NCI-H1092 treated with DMSO at 0.1 percent for 48 hours (cell line): ENCODE measurements at places on chromosomes 5 and 9.

GRCh38 chr9:21692390-21692789 lies 110.0 kb upstream of the MTAP start:
- DNase-seq, result no peak

DNA sequence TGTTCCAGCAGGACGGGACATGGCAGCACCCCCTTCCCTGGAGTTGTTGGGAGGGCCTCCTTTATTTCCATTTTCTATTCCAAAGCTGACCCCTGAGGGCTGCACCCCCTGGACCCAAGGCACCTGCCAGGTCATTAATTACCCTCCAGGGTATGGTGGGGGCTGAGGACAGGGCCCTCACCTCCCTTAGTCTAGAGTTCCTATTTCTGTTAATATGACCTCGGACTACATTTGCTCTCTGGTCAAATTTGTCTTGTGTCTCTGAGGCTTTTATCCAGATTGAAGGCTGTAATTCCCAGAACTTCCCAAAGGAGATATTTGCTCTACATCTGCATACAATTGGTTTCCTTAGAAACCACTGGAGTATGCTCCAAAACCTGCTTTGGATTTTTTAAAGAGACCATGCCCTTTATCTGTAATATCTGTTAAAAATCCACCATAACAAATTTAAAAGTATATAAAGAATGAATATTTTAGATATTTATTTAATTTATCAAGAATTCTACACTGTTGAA lies 16.8 kb downstream of the PHF2 start:
- no peak for DNase-seq

- DNase-seq, result no peak
Observed at GRCh38 chr9:115498303-115498702, 380.3 kb upstream of the TNC start.

DNA sequence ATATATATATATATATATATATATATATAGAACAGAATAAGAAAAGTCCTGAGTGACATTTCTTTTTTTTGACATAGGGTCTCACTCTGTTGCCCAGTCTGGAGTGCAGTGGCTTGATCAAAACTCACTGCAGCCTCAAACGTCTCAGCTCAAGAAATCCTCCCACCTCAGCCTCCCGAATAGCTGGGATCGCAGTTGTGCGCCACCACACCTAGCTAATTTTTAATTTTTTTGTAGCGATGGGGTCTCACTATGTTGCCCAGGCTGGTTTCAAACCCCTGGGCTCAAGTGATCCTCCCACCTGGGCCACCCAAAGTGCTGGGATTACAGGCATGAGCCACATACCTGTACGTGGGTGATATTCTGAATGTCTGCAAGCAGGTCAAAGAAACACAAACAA lies 48.3 kb downstream of the SPRY4 start:
- DNase-seq, result no peak
